CD4-positive, alpha-beta memory T cell (primary cell): ENCODE measurements at places on chromosomes 3 and 15. TPM values are rescaled to one million over a fixed set of nuclear protein-coding genes. Genes with fewer than 3 reads are reported as not detected.

GRCh38 chr15:90035840-90036230, 34.7 kb downstream of the ZNF710 start:
- DNase-seq: no peak

GRCh38 chr3:58564456-58565160, 12.6 kb downstream of the FAM107A start:
- DNase-seq: no peak

DNA sequence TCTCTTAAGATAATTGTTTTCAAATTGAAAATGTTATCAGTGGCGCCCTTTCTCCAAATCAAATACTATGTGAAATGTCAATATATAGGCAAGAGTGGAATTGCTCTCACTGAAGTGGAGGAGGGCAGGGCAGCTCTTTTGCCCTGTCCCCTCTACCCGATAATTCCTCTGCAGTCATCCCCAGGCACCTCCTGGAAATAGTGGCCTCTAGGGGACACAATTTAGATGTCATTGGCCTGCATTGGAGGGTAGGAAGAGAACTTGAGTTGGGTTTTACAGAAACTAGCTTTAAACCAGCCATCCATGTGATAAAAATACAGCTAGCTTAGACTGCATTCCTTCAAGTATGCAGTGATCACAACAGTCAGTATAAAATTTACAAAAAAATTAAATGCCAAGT, 288.9 kb downstream of the EDEM1 start:
- no peak for DNase-seq

DNA sequence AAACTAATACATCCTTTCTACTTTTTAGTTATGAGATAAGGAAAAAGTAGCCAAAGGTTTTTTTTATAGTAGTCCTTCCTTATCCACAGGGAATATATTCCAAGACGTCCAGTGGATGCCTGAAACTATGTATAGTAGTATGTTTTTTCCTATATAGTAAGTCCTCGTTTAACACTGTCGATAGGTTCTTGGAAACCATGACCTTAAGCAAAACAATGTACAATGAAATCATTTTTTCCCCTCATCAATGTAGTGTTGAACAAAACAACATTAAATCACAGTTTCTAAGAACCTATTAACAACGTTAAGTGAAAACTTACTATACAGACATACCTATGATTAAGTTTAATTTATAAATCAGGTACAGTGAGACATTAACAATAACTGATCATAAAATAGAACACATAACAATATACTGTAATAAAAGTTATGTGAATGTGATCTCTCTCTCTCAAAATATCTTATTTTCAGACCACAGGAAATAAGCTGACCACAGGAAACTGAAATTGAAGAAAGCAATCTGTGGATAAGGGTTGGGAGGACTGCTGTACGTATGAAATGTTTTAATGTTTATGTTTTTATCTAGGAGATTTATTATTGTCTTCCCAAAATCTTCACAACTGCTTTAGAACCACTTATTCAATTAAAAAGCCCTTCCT, 20.6 kb downstream of the COPS2 start:
- no peak for DNase-seq

GRCh38 chr15:32060706-32061105, 30.4 kb downstream of the CHRNA7 start:
- DNase-seq: no peak

The SPESP1 gene
- 0.80 TPM for polyA plus RNA-seq

DNA sequence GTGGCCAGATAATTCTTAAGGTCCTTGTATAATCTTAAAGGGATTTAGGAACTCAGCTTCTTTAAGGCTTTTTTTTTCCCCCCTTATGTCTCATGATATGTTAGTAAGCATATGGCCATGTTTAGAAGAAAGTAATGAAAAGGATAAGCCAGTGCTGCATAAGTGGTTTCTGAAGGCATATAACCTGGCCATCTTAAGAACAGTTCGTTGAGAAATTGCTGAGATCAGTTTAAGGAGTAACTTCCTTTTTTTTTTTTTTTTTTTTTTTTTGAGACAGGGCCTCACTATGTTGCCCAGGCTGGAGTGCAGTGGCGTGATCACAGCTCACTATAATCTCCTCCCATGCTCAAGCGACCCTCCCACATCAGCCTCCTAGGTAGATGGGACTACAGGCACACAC, 51.7 kb downstream of the UBE2E2 start:
- no peak for DNase-seq

DNA sequence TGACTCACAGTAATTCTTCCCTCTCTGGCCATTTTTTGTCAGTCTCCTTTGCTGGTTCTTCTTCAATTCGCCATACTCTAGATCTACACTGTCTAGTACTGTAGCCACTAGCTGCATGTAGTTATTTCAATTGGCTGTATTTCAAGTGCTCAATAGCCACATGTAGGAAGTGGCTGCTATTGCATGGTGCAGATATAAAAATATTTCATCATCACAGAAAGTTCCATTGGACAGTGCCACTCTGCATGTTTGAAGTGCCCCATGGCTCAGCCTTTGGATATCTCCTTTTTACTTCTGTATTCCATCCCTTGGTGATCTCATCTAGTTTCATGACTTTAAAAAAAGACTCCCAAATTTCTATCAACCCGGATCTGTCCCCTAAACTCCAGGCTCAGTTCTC, 22.1 kb downstream of the PPP2R3A start:
- no peak for DNase-seq

The ST3GAL6 gene
- polyA plus RNA-seq: 0.15 TPM

DNA sequence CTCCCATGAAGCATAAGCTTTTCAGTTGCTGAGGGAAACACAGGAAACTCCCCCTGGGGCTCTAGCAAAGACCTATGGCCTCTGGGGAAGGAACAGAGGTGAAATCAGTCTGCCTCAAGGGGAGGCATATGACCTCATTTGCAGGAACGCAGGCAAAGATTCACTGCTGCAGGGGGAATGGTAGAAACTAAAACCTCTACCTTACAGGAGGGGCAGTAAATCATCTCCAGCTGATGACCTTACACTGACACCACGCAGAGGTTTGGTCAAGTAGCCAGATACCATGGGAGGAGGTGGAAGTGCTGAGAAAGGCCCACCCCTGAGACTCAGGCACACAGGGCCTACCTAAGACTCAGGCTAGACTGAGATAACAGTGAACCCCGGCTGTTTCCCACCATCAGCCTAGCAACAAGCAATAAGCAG, 81.1 kb downstream of the RAD18 start:
- no peak for DNase-seq

The GCNT3 gene
- polyA plus RNA-seq: not detected

The A4GNT gene
- polyA plus RNA-seq: not detected
